ENCODE measurements at places on chromosomes 7 and 10.

DNA sequence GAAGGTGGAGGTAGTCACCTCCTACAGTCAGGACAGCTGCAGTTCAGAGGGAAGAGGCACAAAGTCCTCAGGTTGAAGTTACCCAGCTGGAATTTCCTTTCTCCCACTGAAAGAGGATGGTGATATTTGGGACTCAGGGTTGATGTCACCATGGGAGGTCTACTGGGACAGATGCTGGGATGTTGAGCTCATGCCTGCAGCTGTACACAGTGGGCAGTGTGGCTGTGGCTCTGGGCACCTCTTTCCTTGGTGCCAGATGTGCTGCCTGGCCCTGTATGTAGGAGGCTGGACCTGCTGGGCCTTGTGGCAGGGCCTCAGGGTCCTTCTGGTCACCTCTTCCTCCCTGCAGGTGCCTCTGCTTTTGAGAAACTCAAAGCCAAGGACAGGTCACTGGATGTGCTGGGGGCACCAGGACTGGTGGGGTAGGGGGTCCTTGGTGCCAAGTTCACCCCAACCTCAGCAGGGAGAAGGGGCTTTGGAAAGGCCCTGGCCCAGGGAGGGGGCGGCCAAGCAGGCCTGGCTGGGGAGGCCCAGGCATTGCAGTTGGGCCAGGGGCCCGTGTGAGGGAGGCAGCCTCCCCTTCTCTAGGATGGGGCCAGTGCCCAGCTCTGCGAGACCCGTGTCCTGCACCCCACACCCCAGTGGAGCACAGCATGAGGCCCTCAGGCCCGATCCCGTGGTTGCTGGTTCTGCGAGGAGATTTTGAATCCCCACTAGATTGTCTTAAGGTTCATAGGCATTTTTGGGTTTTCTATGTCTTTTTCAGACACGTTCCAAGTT, 103.1 kb downstream of the BMS1 start:
- no peak for DNase-seq

DNA sequence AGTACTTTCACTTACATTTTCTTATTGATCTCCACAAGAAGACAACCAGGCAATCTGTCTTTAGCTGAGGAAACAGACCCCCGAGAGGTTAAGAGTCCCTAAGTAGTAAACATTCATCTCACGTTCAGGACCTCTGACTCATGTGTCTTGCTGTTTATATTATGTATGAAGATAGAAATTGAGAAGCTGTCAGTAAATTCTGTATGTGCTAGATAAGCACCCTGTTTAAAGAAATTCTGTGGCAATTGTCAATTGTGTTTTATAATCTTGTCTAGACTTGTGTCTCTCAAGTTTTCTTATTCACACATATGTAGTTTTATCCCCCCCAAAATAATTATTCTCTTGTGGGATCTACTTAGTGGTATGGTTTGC, 14.5 kb downstream of the ADK start:
- no peak for DNase-seq

DNA sequence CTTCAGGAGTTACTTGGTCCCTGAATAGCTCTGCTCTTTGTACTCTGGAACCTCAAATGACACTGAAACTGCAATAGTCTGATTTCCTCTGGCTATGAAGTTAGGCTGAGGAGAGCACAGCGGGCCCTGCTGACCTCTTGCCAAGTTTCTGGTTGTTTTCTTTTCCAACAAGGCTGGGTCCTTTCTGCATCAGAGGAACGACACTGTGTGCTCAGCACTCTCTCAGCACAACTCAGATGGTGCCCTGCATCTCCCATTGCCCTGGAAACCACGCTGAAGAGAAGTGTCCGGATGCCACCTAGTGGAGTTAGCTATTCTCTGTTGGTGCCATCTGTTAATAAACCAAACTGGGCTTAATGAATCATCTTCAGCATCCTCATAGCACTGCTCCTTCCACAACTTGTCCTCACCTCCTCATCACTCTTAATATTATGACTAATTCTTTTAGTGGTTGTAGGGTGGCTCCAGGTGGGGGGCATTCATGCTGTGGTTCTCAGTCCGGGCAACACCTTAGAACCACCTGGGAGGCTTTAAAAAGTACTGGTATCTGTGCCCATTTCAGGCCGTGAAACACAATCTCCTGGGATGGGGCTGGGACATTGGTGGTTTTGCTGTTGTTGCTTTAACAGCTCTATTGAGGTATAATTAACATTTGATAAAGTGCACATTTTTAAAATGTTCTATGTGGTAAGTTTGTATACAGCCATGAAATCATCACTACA, 8.2 kb upstream of the EFCAB10 start:
- peak; percentile 65 for DNase-seq

- DNase-seq: no peak
Measured at GRCh38 chr10:67549390-67549789, 146.6 kb downstream of the CTNNA3 start.

GRCh38 chr7:143002106-143002505, 24.8 kb downstream of the OR9A2 start:
- no peak for DNase-seq

- no peak for DNase-seq
Measured at GRCh38 chr10:132962623-132963429, 20.5 kb upstream of the CFAP46 start.

DNA sequence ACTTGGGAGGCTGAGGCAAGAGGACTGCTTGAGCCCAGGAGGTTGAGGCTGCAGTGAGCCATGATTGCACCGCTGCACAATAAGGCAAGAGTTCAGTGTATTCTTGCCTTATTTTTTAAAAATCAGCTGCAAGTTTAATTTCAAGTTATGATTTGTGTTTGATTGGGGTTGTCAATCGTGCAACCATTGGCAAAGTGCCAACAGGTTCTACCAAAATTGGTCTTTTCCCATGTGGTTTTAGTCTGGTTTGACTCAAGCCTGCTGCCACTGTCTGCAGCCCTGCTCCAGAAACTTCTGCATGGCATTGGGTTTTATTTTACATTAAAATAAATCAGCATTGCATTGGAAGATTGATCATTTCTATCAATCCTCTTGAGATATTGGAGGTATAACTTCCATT, 72.7 kb downstream of the PTPRE start:
- DNase-seq: no peak

GRCh38 chr10:77537720-77538373, 99.8 kb downstream of the KCNMA1 start:
- DNase-seq: no peak

- DNase-seq: peak; percentile 54
Measured at GRCh38 chr7:19442016-19442785, 266.6 kb downstream of the POLR1F start.

DNA sequence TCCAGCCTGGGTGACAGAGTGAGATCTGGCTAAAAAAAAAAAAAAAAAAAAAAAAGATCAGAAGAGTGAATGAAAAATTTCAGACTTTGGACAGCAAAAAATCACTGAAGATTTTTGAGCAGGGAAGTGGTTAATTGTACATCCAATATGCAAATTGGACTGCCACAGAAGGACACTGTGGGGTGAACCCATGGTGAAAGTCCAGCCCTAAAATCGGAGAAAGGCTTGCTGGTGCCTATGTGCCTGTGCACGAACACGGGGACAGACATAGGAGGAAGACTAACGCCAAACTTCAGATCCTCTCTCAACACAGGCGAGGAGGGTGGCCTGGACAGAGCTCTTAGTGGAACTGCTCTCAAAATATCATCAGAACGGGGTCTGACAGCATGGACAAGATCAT, 65.5 kb downstream of the FAM171A1 start:
- no peak for DNase-seq

DNA sequence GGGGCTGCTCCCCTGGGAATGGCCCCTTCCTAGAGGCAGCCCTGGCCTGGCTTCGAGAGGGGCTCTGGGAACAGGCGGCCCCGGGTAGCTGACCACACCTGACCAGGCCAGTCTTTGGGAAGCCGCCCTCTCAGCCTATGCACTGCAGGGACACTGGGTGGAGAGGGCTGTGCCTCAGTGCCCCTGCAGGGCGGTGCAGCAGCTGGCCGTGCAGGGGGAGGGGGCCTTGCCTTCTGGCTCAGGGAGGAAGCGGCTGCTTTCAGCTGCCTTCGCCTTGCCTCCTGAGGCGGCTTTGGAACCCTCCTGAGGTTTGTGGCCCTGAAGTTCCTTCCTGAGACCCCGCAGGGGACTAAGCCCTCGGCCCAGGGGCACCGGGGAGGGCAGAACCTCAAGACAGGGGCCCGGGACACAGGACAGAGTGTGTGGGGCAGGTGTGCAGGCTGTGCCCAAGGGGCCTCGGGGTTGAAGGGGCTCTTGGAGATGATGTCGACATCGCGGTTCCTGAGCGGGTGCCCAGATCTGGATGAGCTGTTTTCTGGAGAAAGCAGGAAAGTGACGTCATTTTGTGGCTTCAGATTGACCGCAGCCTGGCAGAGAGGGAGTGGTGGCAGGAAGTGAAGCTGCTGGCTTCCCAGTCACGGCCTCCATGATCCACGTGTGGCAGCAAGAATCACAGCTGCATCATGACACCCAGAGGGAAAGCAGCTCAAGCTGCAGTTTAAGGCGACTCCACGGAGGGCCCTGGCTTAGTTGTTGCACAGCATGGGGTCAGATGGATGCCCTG, 17.7 kb downstream of the ADAM8 start:
- no peak for DNase-seq

- no peak for DNase-seq
Measured at GRCh38 chr7:75928568-75928914, 13.6 kb downstream of the POR start.

DNA sequence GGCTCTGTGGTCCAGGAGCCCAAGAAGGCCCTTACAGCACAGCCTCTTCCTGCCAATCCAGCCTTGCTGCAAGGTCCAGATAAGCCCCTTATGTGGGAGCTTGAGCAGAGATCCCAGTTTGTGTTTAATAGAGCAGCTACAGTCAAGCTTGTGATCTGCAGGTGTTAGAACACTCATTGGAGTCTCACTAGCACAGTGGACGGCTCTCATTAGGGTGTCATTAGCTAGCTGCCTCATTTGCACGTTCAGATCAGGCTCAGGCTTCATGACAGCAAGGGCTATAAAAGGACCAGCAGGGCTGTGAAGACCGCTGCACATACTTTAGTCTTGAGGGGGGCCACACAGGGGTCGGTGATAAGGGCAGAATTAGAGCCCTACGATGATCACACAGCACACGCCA, 443.2 kb downstream of the RPS24 start:
- no peak for DNase-seq

GRCh38 chr7:69622014-69622835, 23.9 kb downstream of the AUTS2 start:
- DNase-seq: no peak

- no peak for DNase-seq
Measured at GRCh38 chr10:51999096-51999495, 299.7 kb upstream of the CSTF2T start.

DNA sequence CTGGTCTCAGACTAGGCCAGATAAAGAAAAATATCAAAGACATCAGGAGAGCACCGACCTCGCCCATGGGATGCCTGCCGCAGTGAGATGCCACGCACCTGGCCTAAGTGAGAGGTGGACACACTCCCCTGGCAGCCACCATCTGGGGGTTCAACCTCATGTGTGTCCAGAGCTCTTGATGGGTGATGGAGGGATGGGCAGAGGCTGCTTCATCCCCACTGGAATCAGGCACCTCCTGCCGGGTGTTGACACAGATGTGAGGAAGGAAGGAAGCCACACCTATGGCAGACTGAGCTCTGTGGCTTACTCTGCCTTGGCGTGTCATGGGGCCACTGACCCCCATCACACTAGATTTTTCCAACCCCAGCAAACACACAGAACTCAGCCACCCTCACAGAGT, 11.4 kb downstream of the ZNF488 start:
- no peak for DNase-seq

GRCh38 chr10:91360461-91360860, 49.7 kb upstream of the HECTD2 start:
- no peak for DNase-seq

DNA sequence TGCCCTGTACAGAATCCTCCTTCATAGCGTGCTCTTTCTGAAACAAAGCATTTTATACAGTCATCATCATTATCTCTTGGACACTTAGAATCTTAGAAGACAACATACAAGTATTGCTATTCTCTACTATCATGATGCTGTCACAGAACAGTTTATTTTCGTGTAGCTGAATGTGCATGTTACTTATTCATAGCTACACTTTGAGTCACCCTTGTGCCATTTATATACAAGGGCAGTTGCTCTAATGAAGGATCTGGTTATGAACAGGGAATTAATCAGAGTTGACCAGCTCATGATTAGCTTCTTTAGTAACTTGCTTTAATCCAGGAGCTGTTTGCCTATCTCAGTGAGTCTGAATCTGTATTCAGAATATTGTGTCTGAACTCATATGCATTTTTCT, 11.2 kb downstream of the CASP2 start:
- no peak for DNase-seq

All from HAP-1 (cell line).